ENCODE measurements at places on chromosomes 6 and 20.

- DNase-seq: no peak
These were observed 318.5 kb downstream of the CDC5L start for GRCh38 chr6:44706011-44706410.

- DNase-seq: no peak
These were observed 101.0 kb downstream of the CENPW start for GRCh38 chr6:126440923-126441322.

DNA sequence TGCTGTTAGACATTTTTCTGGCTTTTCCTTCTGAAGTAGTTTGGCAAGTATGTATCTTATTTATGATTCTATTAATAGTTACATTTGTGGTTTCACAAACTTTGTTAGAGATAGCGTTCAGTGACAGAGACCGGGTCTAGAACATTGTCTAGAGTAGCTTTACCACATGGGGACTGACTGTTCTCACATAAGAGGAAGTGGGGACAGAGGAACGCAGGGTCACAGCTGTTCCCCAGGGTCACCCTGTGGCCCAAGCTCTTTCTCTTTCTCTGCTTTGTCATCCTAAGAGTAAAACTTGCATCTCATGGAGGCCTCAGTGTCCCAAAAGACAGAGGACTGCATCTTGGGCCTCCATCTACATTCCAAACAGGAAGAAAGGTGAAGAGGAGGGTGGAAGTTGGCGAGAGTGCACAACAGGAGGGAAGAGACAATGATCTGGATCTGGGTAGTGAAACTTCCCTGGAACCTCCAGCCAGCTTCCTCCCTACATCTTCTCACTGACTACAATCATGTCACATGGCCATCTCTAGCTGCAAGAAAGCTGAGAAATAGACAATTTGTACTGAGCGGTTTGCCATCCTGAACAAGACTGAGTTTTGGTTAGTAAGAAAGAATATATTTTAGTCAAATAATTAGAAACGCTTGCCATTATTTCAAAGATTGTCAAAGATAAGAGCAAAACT, 645.8 kb upstream of the ARID1B start:
- DNase-seq: peak; percentile 63

GRCh38 chr6:70336996-70337742, 34.3 kb upstream of the COL9A1 start:
- DNase-seq: no peak

DNA sequence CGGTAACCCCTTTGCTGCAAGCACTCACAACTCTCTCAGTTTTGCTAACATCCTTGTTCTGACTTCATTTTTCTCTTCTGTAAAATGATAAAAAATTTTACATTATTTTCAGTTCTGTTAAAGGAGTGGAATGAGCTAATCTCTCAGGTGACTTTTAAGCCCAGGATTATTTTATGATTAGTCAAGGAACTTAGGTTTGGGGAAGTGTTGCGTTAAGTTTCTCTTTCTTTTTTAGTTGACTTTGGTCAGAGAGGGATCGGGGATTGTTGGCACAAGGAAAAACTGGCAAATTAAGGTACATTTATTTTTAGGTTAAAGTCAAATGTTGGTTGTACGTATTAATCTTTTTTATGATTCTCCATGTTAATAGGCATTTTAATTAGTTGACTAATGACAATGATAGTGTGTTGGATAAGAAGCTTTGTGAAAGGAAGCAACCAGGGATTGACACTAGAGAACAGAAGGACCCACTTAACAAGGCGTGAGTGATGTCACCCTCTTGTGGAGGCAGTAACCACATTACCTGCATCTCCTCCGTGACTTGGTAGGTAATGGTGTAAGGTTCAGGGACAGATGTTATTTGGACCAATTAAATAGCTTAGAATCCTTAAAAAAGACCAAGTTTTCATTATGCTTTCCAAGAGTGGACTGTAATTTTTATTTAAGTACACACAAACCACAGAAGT, 31.6 kb downstream of the CD83 start:
- no peak for DNase-seq

Measured in Peyer's patch (tissue), 4 donors.